ENCODE measurements at places on chromosomes 2 and 18. TPM values are rescaled to one million over a fixed set of nuclear protein-coding genes. Genes with fewer than 3 reads are reported as not detected.

The NEURL3 gene
- total RNA-seq = 0.22 TPM

DNA sequence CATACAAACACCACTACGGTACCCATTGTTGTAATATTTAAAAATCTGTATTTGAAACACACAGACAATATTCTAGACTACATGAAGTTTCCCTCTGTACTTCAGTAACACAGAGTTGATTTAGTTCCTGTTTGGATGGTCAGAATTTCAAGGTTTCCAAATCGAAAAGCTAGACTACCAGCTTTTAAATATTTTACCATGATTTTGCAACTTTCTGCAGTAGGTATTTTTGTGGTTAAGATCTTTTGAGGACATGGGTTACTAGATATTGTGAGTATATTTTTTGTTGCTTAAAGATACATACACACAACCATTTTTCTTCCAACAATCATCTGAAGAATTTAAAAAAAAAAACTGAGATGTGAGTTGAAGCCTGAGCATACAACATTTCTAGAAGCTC, 10.9 kb downstream of the SERPINB5 start:
- no peaks in the 10 kb centered on the region for H3K36me3 ChIP-seq
- no peaks in the 10 kb centered on the region for H3K4me1 ChIP-seq
- peaks cover 37% of the 10 kb centered on the region for H3K27me3 ChIP-seq
- H3K27ac ChIP-seq = no peak overlapping the region
- no peak overlapping the region for H3K4me3 ChIP-seq

GRCh38 chr18:54129448-54130067, 94.9 kb downstream of the MBD2 start:
- no peaks in the 10 kb centered on the region for H3K36me3 ChIP-seq
- no peak overlapping the region for H3K27ac ChIP-seq
- H3K4me1 ChIP-seq = peaks cover 16% of the 10 kb centered on the region
- no peaks in the 10 kb centered on the region for H3K27me3 ChIP-seq

- no peaks in the 10 kb centered on the region for H3K36me3 ChIP-seq
- no peak overlapping the region for H3K4me3 ChIP-seq
- peaks cover 7% of the 10 kb centered on the region for H3K4me1 ChIP-seq
- peaks cover 52% of the 10 kb centered on the region for H3K27me3 ChIP-seq
- H3K27ac ChIP-seq = no peak overlapping the region
Observed at GRCh38 chr2:70967189-70967588, 11.2 kb upstream of the ANKRD53 start.

GRCh38 chr2:126907671-126908070, 9.0 kb downstream of the TEX51 start:
- H3K27me3 ChIP-seq = no peaks in the 10 kb centered on the region
- no peak for DNase-seq
- H3K4me1 ChIP-seq = no peaks in the 10 kb centered on the region

- DNase-seq = no peak
- peak overlapping the region; percentile 93 for H3K27ac ChIP-seq
- peak overlapping the region; percentile 100 for H3K4me3 ChIP-seq
- H3K4me1 ChIP-seq = peaks cover 65% of the 10 kb centered on the region
- H3K36me3 ChIP-seq = peaks cover 57% of the 10 kb centered on the region
Observed at GRCh38 chr2:55231546-55232083, 478 bp downstream of the CLHC1 start.

DNA sequence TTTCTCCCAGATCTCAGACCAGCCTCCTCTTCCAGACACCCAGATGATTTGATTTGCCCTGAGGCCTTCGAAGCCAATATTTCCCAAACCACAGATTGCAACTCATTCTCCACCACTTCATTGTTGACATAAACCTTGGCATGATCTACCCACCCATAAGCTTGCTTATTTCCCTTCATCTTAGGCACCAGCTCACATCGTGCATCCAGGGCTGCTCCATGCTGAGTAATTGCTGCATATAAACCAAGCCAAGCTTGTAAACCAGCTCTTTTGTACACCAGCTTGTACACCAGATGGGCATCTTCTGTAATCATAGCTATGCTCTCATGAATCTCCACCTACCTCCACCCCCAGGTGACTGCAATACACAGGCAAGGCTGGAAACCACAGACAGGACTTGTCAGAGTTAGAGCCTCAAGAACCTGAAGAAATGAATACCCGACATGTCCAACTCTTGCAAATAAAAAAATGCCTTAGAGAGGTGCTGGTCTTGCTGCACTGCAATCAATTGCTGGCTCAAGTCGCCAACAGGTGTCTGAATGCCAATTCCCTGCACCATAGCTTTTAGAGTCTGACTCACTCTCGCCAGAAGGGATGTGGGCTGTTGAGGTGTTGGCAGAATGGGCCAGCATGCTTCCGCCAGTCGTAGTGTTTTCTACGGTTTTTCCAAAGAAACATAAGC, 31.5 kb downstream of the TRABD2A start:
- H3K36me3 ChIP-seq = peaks cover 74% of the 10 kb centered on the region
- peak overlapping the region; percentile 54 for H3K4me3 ChIP-seq
- H3K27ac ChIP-seq = peak overlapping the region; percentile 88
- peaks cover 89% of the 10 kb centered on the region for H3K4me1 ChIP-seq
- peak; percentile 56 for DNase-seq

DNA sequence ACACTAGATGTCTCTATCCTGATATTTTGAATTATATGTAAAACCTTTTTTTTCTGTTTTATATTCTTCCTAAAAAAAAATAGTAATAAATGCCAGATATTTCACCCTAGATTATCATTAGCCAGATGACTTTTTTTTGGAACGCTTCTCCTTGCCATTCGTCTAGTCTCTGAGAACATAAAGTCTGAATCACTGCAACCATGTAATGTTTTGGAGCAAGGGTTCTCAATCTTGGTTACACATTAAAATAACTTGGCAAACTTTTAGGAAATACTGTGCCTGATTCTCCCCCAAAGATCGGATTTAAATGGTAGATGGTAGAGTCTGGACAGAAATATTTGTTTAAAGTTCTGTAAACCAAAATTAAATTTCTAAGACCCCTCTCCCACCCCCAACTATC, 21.0 kb downstream of the SLC25A52 start:
- no peaks in the 10 kb centered on the region for H3K27me3 ChIP-seq
- DNase-seq = no peak
- no peaks in the 10 kb centered on the region for H3K36me3 ChIP-seq

DNA sequence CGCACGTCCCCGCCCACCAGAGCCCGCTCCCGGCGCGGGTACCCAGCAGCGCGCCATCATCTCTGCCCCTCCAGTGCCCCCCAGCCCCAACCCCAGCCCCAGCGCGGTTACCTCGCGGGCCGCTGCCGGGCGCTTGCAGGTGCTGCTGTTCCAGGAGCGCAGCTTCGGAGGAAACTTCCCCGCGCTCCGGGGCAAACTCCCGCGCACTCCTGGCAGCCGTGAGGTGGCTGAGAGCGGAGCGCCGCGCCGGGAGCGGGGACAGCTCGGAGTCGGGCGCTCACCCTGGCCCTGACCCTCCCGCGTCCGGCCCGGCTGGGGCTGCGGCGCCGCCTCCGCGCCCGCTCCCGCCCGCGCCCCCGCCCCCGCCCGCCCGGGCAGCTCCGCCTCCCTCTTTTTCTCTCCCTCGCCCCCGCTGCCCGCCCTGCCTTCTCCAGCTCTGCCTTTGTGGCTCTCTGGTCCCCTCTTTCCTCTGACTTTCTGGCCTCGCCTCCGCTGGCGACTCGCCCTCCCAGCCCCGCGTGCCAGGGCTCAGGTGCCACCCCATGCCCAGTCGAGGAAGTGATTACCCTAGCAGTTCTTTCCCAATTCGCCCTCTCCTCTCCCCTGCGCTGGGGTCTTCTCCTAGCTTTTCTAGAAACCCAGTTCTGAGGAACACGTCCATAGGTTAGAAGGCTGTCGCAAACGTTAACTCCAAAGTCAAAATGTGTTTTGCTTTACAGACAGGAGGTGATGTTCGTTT, at the start of gene CHST9:
Gene CHST9, minus strand, starts transcription at position 284 of the 739 bp plus-strand sequence. CDS start 42,499 bp downstream, outside the sequence.
- H3K27ac ChIP-seq = no peak within 1 kb of the TSS
- peaks cover 31% of the 10 kb centered on the region for H3K27me3 ChIP-seq
- H3K36me3 ChIP-seq = no peaks in the 10 kb centered on the region
- H3K4me1 ChIP-seq = peaks cover 2% of the 10 kb centered on the region

GRCh38 chr2:191465766-191466420, 212.0 kb upstream of the NABP1 start:
- H3K4me1 ChIP-seq = no peaks in the 10 kb centered on the region
- no peaks in the 10 kb centered on the region for H3K36me3 ChIP-seq
- DNase-seq = no peak
- no peak overlapping the region for H3K27ac ChIP-seq
- H3K27me3 ChIP-seq = no peaks in the 10 kb centered on the region
- H3K4me3 ChIP-seq = no peak overlapping the region

DNA sequence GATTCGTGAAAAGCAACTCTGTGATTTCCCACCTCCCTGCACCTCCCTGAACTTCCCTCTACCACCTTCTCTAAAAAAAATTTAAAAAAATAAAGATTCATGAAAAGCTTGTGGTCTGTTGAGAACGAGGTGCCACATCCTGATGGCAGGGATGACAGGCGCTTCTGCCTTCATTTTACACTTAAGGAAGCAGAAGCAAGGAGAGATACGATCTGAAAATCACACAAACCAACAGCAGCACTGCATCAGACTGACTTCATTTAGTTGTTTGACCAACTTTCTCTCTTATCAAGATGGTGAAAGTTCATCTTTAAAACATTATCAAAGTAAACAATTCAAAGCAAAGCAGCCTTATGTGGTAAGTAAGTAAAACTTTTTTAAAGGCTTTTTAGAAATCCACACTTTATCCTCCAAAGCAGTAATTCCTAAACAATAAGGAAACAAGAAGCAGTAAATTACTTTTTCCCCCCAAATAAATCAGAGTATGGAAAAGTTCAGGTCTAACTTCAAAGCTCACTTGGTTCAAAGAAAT, 15.5 kb downstream of the WDFY1 start:
- H3K27ac ChIP-seq = peak overlapping the region; percentile 83
- H3K4me3 ChIP-seq = peak overlapping the region; percentile 50
- DNase-seq = peak; percentile 58
- H3K27me3 ChIP-seq = no peaks in the 10 kb centered on the region

GRCh38 chr2:6945087-6945813, 28.0 kb downstream of the RNF144A start:
- no peaks in the 10 kb centered on the region for H3K27me3 ChIP-seq
- H3K36me3 ChIP-seq = peaks cover 66% of the 10 kb centered on the region
- H3K4me1 ChIP-seq = peaks cover 40% of the 10 kb centered on the region
- no peak for DNase-seq
- no peak overlapping the region for H3K27ac ChIP-seq

GRCh38 chr2:61538920-61539520, 864 bp upstream of the XPO1 start:
- H3K4me3 ChIP-seq = peak overlapping the region; percentile 85
- H3K27ac ChIP-seq = peak overlapping the region; percentile 100
- peaks cover 2% of the 10 kb centered on the region for H3K27me3 ChIP-seq
- DNase-seq = peak; percentile 60
- peaks cover 24% of the 10 kb centered on the region for H3K36me3 ChIP-seq
- H3K4me1 ChIP-seq = peaks cover 24% of the 10 kb centered on the region

The ALKAL2 gene
- total RNA-seq = not detected

DNA sequence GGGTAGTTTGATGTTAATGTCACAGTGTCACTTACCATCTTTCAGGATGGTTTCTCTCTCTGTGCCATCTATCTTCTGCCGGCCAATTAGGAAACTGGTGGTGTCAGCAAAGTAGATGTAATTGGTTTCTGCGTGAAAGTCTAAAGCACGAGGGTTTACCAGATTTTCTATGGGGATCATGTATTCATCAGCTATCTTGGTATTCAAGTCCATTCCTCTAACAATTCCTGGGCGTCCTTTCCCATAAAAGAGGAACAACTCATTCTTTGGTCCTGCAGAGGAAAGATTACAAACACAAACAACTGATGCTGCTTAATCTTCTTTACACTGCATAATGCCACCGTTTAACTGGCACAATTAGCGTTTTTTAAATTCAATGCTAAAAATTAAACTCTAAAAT, 1081.9 kb downstream of the LRP1B start:
- H3K27ac ChIP-seq = no peak overlapping the region
- H3K27me3 ChIP-seq = no peaks in the 10 kb centered on the region
- DNase-seq = no peak
- no peak overlapping the region for H3K4me3 ChIP-seq

GRCh38 chr2:735670-736218, 58.5 kb upstream of the TMEM18 start:
- no peaks in the 10 kb centered on the region for H3K36me3 ChIP-seq
- H3K4me3 ChIP-seq = no peak overlapping the region
- H3K4me1 ChIP-seq = peaks cover 6% of the 10 kb centered on the region
- H3K27ac ChIP-seq = no peak overlapping the region

The COL3A1 gene
- total RNA-seq = not detected

- DNase-seq = no peak
- no peaks in the 10 kb centered on the region for H3K36me3 ChIP-seq
- H3K4me3 ChIP-seq = no peak overlapping the region
- peaks cover 4% of the 10 kb centered on the region for H3K27me3 ChIP-seq
Observed at GRCh38 chr2:134555411-134555810, 163.4 kb downstream of the TMEM163 start.

- H3K27ac ChIP-seq = no peak overlapping the region
- H3K4me3 ChIP-seq = no peak overlapping the region
- H3K4me1 ChIP-seq = no peaks in the 10 kb centered on the region
- peaks cover 10% of the 10 kb centered on the region for H3K27me3 ChIP-seq
Observed at GRCh38 chr2:74792282-74792681, 41.6 kb upstream of the HK2 start.

Data from activated CD4-positive, alpha-beta T cell treated with anti-CD3 and anti-CD28 coated beads, Interleukin-2, amount 10 ng/mL, durations not matched to agents 7 days and 5 days (primary cell).